ENCODE measurements at places on chromosomes 3 and 15. TPM values are rescaled to one million over a fixed set of nuclear protein-coding genes. Genes with fewer than 3 reads are reported as not detected.

The MRAS gene
- 42.7 TPM for total RNA-seq

The DLEC1 gene
- 0.26 TPM for total RNA-seq

The MEX3B gene
- total RNA-seq = 2.5 TPM

The GCSAM gene
- not detected for total RNA-seq

The SH2D7 gene
- total RNA-seq = not detected

The COLQ gene
- total RNA-seq = 0.66 TPM

The DUOXA2 gene
- not detected for total RNA-seq

The TMED3 gene
- 117 TPM for total RNA-seq

The RARRES1 gene
- 40.8 TPM for total RNA-seq

The ADGRG7 gene
- 52.7 TPM for total RNA-seq

Measured in aortic smooth muscle cell (primary cell).